ENCODE measurements at places on chromosomes 16 and 17.

- H3K27ac ChIP-seq = peak overlapping the region; percentile 94
- DNase-seq = peak; percentile 69
- H3K4me1 ChIP-seq = peaks cover 16% of the 10 kb centered on the region
- peak overlapping the region; percentile 92 for H3K4me3 ChIP-seq
Observed at GRCh38 chr17:81832608-81833159, 407 bp downstream of the MCRIP1 start.

DNA sequence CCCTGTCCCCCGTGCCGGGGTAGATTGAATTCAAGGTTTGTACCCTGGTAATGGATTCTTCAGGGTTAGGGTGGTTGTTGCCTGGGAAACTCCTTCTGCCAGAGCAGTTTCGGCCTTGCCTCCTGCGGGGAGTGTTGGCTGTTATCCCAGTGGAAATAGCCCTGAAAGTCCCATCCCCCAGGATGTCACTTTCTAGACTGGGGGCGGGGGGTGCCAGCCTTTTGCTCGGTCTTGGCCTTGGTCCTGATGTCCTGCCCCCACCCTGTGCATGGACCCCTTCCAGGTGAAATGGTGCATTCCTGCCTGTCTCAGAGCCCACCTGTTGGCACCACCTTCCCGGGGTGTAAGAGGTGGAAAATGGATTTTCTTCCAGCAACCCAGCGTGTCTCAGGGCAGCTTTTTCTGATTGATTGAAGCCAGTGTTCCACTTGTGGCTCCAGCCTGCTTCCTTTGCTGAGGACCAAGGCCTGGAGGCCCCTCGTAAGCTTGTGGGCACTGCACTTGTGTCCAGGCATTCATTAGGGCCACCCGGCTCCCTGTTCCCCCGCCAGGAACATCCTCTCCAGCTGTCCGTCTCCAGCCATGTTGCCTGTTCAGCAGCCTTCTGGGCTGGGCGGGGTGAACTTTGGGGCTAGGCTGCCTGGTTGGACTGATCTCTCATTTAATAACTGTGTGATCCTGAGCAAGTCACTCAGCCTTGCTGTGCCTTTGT lies 25.6 kb downstream of the MGAT5B start:
- H3K27me3 ChIP-seq = no peaks in the 10 kb centered on the region
- H3K27ac ChIP-seq = no peak overlapping the region
- no peak overlapping the region for H3K4me3 ChIP-seq
- DNase-seq = no peak
- no peaks in the 10 kb centered on the region for H3K4me1 ChIP-seq

DNA sequence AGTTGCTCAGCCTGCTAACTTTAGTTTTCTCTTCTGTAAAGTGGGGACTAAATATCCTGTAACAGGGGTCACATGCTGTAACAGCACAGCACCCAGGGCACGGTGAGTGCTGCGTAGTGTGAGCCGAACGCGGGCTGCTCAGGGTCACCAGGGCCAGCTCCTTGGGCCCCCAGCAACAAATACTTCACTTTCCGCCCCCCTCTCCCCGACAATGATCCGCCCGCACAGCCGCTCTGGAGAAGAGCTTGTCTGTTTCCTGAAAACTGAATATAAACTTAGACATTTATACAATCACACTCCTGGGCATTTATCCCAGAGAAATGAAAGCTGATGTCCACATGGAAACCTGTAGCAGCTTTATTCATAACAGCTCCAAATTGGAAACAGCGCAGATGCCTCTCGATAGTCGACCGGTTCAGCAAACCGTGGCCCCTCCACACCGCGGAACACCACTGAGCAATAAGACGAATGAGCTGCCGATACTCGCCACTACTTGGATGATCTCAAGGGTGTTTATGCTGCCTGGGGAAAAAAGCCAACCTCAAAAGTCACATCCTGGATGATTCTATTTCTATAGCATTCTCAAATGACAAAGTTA lies 267.2 kb downstream of the PARN start:
- no peaks in the 10 kb centered on the region for H3K27me3 ChIP-seq
- H3K36me3 ChIP-seq = no peaks in the 10 kb centered on the region
- H3K27ac ChIP-seq = no peak overlapping the region
- DNase-seq = no peak
- H3K4me3 ChIP-seq = no peak overlapping the region

DNA sequence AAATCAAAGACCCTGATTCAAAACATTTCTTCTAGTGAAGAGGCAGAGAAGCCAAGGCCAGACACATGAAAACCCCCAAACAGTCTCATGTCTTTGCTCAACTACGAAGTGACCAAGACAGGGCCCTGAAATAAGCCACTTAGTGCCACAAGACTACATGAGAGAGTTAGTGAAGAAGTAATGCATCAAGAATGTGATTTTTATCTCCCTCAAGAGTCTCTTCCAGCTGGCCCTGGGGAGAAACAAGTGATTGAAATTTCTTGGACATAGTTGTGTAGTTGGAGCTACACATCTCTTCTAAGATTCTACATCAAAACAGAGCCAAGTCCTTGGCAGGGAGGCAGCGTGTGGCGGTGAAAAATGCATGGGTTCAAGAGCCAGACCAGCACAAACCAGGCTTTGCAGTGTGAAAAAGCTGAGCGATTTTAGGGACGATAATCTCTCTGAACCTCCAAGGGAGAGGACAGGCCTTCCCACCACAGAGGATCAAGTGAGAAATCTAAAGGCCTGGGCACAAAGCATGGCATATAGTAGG lies 30.6 kb downstream of the LYRM1 start:
- no peaks in the 10 kb centered on the region for H3K27me3 ChIP-seq
- H3K27ac ChIP-seq = peak overlapping the region; percentile 52
- no peaks in the 10 kb centered on the region for H3K36me3 ChIP-seq

- no peaks in the 10 kb centered on the region for H3K4me1 ChIP-seq
- no peak for DNase-seq
- no peaks in the 10 kb centered on the region for H3K27me3 ChIP-seq
- no peak overlapping the region for H3K27ac ChIP-seq
- H3K4me3 ChIP-seq = no peak overlapping the region
Observed at GRCh38 chr17:59534583-59534982, 30.8 kb upstream of the DHX40 start.
